Subcutaneous preadipocyte (primary cell): ENCODE measurements at places on chromosomes 11 and 22. TPM values are rescaled to one million over a fixed set of nuclear protein-coding genes. Genes with fewer than 3 reads are reported as not detected.

The KDM4D gene
- 0.37 and 0.98 TPM in 2 replicates for total RNA-seq

The MMP8 gene
- total RNA-seq = not detected in 2 replicates

The C11orf16 gene
- not detected in 2 replicates for total RNA-seq

The OR5P2 gene
- total RNA-seq = not detected in 2 replicates

The PISD gene
- total RNA-seq = 35.3 and 41.8 TPM in 2 replicates

The MOGAT2 gene
- not detected in 2 replicates for total RNA-seq

The TUT1 gene
- 4.8 and 7.6 TPM in 2 replicates for total RNA-seq

The GNB1L gene
- total RNA-seq = 5.7 and 7.0 TPM in 2 replicates

The CCDC116 gene
- under 0.01 and 0.39 TPM in 2 replicates for total RNA-seq

The PNPLA3 gene
- 8.8 and 10.6 TPM in 2 replicates for total RNA-seq

The PHOX2A gene
- total RNA-seq = not detected in 2 replicates

The RELT gene
- 2.6 and 6.3 TPM in 2 replicates for total RNA-seq

The ANO3 gene
- 2.6 and 3.7 TPM in 2 replicates for total RNA-seq

The PARVB gene
- total RNA-seq = 44.0 and 49.2 TPM in 2 replicates
